ENCODE measurements at places on chromosomes 7 and 10. TPM values are rescaled to one million over a fixed set of nuclear protein-coding genes. Genes with fewer than 3 reads are reported as not detected.

CDK14 gene
- 128 TPM for total RNA-seq

SH3PXD2A gene
- 54.9 TPM for total RNA-seq

GSTO2 gene
- 0.26 TPM for total RNA-seq

SP4 gene
- total RNA-seq: 9.1 TPM

EVX1 gene
- not detected for total RNA-seq

HPS1 gene
- 40.6 TPM for total RNA-seq

FKBP6 gene
- total RNA-seq: not detected

SLC35G1 gene
- total RNA-seq: 8.5 TPM

BPGM gene
- 14.0 TPM for total RNA-seq

ELN gene
- total RNA-seq: 65.9 TPM

WEE2 gene
- not detected for total RNA-seq

PON3 gene
- not detected for total RNA-seq

POP7 gene
- 68.8 TPM for total RNA-seq

SSC4D gene
- 1.8 TPM for total RNA-seq

HMX3 gene
- total RNA-seq: 0.26 TPM

SMO gene
- 40.3 TPM for total RNA-seq

ZCWPW1 gene
- total RNA-seq: 1.1 TPM

HGF gene
- not detected for total RNA-seq

SPDYE6 gene
- total RNA-seq: not detected

PKD2L1 gene
- total RNA-seq: not detected

PYROXD2 gene
- 4.0 TPM for total RNA-seq
